ENCODE measurements at places on chromosomes 3 and 15.

- no peak for DNase-seq
Measured at GRCh38 chr3:103818800-103819199, 1384.0 kb downstream of the ZPLD1 start.

DNA sequence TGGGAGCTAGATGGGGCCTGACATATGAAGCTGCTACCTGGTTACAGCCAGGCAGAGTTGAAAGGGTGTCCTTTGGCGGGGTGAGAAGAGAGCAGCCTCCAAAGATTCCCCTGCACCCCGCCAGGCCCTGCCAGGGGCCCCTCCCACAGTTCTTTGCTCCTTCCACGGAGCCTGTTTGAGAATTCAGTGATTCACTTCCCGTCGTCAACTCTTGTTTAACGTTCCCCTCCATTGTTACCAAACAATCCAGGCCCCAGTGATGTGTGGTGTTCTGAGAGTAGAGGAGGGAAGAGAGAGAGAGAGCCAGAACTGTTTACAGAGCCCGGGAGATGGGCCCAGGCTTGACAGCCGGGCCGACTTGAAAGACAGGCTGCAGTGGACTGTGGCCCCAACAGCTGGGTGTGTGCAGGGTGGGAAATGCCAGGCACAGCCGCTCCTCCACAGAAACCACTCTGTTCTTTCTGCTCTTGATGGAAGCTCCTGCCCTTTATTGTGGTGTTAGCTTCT, 81.5 kb downstream of the SMAD3 start:
- DNase-seq = no peak

DNA sequence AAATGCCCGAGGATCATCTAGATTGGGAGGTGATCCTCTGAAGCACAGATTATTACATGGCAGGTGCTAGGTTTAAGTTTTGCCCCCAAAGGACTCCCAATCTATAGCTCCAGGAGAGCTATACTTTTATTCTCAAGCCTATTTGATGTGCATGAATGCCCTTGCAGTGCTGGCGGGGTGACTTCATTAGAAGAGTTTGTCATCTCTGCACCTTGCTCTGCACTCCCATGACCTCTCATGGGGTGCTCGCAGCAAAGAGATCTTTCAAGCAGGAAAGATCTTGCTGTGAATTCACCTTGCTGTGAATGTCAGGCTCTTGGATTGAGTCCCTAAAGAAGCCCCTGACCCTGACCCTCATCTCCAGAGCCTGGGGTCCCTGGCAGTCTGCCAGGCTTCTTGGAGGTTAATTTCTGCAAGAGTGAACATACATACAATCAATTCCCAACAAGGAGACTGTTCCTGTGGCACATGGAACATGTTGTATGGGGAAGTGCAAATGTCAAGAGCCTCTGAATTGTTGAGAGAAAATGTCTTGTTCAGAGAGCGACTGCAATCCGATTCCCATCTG, 45.9 kb downstream of the FAM43A start:
- DNase-seq = no peak

DNA sequence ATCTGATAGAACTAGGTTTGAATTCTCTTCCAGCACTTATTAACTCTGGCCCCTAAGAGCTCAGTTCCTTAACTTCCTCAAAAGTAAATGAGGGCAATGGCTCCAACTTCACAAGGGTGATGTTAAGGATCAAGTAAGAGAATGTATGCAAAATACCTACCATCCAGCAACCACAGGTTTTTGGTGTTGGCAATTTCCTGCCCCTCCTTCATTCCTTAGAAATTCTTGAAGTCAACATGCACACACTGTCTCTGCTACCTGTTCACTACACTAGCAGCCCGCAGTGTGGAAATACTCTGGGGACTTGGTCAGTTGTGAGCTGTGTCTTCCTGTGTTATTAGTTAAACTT, 5.0 kb downstream of the ZBED2 start:
- DNase-seq = no peak

GRCh38 chr3:20573175-20573574, 387.2 kb upstream of the SGO1 start:
- DNase-seq = no peak

DNA sequence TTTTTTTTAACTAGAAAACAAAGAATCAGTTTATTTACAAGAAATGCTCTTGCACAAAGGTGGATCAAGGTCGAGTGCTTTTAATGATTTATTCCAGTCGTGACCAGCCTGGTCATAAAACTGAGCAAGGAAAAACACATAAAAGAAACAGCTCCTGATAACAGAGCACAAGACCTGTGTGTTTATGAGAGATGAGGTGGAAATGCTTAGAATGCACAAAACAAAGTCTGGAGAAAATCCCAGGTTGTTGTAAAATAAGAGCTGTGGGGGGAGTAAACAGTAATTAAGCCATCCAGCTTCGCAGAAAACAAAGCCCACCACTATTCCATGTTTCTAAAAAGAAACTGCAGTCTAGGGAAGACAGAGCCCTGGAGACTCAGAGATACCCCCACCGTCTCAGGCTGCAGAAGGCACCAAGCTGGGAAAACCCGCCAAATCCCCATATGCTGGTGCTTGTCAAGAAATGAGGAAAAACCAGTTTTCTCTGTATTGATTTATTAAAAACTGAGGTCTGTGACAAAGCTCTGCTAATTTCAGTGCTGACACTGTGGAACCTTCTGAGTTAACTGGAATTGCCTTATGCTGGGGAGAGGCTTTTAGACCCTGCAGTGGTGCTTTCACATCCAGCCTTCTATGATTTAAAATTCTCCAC, 139.3 kb downstream of the ADAMTS17 start:
- DNase-seq = no peak

GRCh38 chr15:50653156-50653743, 33.3 kb downstream of the TRPM7 start:
- DNase-seq = no peak

GRCh38 chr3:34351882-34352777, 553.7 kb downstream of the PDCD6IP start:
- DNase-seq = no peak

All from esophagus squamous epithelium (tissue), 5 donors.